NCI-H345 (cell line): ENCODE measurements at places on chromosomes 11 and 22.

DNA sequence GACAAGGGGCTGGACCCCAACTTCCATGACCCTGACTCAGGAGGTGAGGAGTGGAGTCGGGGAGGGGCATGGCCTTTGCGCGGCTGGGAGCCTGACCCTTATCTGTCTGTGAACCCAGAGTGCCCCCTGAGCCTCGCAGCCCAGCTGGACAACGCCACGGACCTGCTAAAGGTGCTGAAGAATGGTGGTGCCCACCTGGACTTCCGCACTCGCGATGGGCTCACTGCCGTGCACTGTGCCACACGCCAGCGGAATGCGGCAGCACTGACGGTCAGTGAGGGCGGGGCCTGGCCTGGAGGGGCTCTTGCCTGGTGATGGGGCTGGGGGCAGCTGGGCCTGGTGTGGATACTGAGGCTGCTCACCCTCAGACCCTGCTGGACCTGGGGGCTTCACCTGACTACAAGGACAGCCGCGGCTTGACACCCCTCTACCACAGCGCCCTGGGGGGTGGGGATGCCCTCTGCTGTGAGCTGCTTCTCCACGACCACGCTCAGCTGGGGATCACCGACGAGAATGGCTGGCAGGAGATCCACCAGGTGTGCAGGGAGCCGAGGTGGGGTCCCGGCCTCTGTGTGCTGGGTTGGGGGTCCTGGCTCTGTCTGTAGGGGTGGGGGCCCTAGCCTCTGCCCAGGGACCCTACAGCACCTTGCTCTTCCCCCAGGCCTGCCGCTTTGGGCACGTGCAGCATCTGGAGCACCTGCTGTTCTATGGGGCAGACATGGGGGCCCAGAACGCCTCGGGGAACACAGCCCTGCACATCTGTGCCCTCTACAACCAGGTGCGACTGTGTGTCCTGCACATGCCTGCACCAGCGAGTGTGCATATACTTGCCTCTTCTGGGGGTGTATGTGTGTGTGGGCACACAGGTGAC is 6.3 kb downstream of the SHANK3 start:
- DNase-seq: no peak

GRCh38 chr22:24363243-24363642 is 64.2 kb upstream of the ADORA2A start:
- DNase-seq: no peak

DNA sequence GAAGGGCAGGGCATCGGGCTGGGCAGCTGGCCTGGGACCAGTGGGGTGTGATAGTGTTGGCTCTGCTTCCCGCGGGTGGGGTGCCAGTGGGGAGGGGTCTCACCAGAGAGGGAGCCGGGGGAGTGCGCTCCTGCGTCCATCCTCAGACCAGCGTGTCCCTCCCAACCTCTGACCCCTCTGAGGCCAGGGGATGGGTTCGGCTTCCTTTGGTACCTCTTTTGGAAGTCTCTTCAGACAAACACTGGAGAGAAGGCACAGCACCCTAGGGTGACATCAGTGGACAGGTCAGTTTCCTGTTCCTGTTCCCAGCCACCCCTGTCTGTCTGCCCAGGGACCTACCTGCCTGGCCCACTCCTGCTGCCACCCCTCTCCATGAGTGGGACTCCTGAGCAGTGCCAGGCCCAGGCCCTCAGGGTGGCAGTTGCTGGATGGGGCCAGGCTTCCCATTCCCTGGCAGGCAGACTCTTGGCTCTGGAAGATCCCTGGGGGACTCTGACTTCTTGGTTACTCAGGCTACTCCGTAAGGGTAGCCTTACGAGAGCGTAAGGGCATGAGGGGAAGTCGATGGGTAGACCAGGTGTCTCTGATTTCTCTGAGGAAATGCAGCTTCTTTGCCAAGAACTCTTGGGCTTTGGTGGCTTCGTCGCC is 2.6 kb downstream of the TAGLN start:
- no peak for DNase-seq

- no peak for DNase-seq
These were observed 249.0 kb downstream of the CADM1 start for GRCh38 chr11:115255006-115255762.

GRCh38 chr22:19663286-19663815 is 51.0 kb upstream of the SEPTIN5 start:
- DNase-seq: no peak

DNA sequence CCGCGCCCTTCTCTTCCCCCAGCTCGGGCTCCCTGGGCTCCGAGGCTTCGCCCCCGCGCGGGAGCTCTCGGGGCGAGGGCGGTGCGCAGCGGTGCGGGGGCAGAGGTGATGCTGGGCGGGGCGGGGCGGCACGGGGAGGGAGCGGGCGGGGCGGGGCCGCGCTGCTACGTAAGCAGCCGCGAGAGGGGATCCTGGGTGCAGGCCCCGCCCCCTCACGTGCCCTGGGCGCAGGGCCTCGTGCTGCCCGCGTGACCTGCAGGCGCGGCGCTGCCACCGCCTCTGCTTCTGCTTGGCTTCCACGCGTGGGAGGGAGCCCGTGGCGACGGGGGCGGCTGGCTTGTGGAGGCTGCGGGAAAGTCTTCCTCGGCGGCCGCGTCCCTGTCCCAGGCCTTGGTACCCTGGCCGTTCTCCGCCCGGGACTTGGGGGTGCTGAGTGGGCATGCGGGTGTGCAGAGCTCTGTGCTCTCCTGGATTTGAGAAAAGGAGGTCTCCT is 132.6 kb upstream of the HSD17B12 start:
- DNase-seq: no peak

- peak; percentile 6 for DNase-seq
These were observed 2.6 kb upstream of the CHRM1 start for GRCh38 chr11:62923601-62924411.

- DNase-seq: no peak
These were observed 82.8 kb downstream of the FLI1 start for GRCh38 chr11:128776424-128777284.

- no peak for DNase-seq
These were observed 36.8 kb downstream of the ALG9 start for GRCh38 chr11:111834432-111835163.

- no peak for DNase-seq
These were observed 42.5 kb downstream of the CCDC73 start for GRCh38 chr11:32752001-32752400.

DNA sequence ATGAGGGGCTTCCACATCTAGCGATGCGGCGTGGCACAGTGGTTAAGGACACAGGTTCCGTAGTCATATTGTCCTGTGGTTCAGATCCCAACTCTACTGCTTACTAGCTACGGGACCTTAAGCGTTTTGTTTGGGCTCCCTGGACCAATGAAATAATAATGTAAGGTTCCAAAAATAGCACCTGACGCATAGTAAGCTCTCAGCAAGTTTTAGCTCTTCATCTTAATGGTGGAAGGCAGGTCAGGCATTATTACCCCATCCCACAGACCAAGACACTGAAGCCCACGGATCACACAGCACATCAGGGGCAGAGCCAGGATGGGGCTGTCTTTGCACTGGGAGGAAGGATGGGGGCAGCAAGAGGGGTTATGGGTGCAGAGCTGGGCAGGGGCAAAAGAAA is 13.0 kb downstream of the DNAJB13 start:
- no peak for DNase-seq

- DNase-seq: no peak
These were observed 45.7 kb downstream of the GNB1L start for GRCh38 chr22:19808873-19809478.

- DNase-seq: no peak
These were observed 5.6 kb downstream of the IGLL5 start for GRCh38 chr22:22893077-22893805.

DNA sequence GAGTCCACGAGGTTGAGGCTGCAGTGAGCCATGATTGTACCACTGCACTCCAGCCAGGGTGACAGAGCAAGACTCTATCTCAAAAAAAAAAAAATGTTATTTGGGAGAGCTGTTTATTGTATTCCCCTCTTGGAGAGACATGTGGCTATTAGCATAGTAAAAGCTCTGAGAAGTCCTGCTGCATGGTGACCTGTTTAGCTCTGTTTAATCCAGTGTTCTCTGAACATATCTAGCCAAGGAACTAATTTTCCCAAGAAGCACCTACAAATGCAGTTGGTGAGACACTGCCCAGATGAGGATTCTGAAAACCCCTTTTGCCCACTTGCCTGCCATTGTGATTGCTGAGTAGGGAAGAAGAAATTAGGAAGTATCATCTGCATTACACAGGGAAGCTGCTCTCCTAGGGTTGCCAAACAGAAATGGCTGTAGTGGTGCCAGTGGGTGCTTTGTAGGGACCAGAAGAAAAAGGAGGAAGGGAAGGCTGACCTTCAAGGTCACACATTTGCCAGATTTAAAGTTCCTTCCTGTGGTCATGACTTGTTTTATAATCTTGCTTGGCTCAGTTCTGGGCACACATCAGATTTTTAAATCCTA is 15.7 kb downstream of the TIMP3 start:
- DNase-seq: no peak

DNA sequence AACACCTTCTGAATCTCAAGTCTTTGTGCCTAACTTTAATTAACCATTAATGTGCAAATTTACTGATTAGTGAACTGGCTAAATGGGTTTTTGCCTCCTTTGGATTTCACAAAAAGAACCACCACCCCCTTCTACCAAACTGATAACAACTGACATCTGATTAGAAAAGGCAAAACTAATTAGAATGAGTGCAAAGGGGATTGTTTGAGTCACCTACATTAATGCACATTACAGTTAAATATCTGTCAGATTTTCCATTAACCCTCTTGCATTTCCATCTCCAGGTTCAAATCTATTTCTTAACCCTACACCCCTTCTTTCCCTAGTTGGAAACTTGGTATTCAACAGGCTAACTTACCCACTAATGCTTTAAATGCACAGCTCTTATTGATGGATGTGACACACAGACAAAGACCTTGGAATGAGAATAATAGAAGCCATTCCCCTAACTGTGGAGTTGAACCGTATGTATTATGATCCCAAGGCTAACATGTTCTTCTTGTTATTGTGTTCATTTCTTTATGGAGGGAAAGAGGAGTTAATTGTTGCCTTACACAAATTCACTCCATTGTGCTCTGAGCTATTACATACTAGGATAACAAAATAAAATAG is 161.5 kb upstream of the MTMR2 start:
- no peak for DNase-seq

GRCh38 chr11:129881570-129882170 is 13.7 kb downstream of the NFRKB start:
- peak; percentile 1 for DNase-seq

GRCh38 chr11:13205486-13205885 is 72.1 kb upstream of the BMAL1 start:
- DNase-seq: no peak

GRCh38 chr11:112881461-112881860 is 79.8 kb upstream of the NCAM1 start:
- no peak for DNase-seq

- DNase-seq: no peak
These were observed 171.7 kb downstream of the INSC start for GRCh38 chr11:15286465-15286864.

GRCh38 chr11:112812729-112813128 is 148.5 kb upstream of the NCAM1 start:
- DNase-seq: no peak

- no peak for DNase-seq
These were observed 9.1 kb upstream of the CSF2RB start for GRCh38 chr22:36904260-36904880.
